Tibial nerve (tissue), 4 donors: ENCODE measurements at places on chromosomes 6 and 20. TPM values are rescaled to one million over a fixed set of nuclear protein-coding genes. Genes with fewer than 3 reads are reported as not detected.

The FRK gene
- 0.90 TPM for total RNA-seq

The ARFGAP1 gene
- 58.0 TPM for total RNA-seq

The KHDC1 gene
- total RNA-seq = 7.4 TPM

The KCNQ2 gene
- not detected for total RNA-seq

The BPIFB4 gene
- total RNA-seq = not detected

The MAS1 gene
- total RNA-seq = not detected

The SNRPB gene
- total RNA-seq = 198 TPM

The ARMC2 gene
- total RNA-seq = 11.1 TPM

The MYL9 gene
- 194 TPM for total RNA-seq

The NKX2-4 gene
- not detected for total RNA-seq

The RPRD1B gene
- 35.9 TPM for total RNA-seq

The CDH4 gene
- total RNA-seq = 0.78 TPM
